ENCODE measurements at places on chromosomes 11 and 22. TPM values are rescaled to one million over a fixed set of nuclear protein-coding genes. Genes with fewer than 3 reads are reported as not detected.
A peak's percentile ranks its signal among the peaks of the same experiment; 100 is the strongest.

GRCh38 chr11:109507836-109508561 is 86.0 kb downstream of the C11orf87 start:
- no peak for DNase-seq

Gene GLYATL2
- not detected for total RNA-seq

Gene C1QTNF5
- total RNA-seq, result not detected

- DNase-seq, result no peak
Observed at GRCh38 chr11:112925516-112926310, 35.5 kb upstream of the NCAM1 start.

GRCh38 chr22:31947296-31947695 is 3.0 kb downstream of the YWHAH start:
- peak; percentile 55 for DNase-seq

GRCh38 chr11:66328031-66328301 is 8.3 kb downstream of the RIN1 start:
- DNase-seq, result peak; percentile 79

DNA sequence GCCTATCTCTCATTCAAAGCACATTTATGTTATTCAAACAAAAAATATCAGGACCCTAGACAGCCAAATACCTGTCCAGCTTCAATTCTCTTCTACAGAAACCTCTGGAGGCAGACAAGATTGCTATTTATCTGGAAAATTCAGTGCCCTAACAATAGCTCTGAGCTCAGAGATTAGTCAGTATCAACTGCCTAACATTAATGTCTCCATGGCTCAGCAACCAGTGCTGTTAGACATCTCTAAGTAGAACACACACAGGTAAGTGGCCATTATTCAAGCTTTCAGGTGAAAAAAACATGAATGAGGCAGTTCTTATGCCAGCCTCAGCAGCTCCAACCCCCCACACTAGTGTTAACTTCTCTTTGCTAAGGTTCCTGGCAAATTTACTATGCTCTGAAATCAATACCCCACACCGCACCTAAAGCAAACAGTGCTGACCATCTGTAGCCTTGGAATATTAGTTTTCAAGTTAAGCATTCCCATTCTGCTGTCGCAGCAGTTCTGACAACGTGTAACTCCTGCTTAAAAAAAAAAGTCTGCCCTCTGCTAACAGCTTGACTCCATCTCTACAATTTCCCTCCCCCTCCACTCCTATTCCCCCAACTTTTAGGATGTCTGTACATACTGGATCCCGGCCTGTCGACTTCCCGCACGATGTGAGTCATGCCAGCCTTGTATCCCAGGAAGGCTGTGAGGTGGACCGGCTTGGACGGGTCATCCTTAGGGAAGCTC is 1.5 kb downstream of the RPL3 start:
- DNase-seq, result no peak

- DNase-seq, result no peak
Observed at GRCh38 chr22:50136581-50137015, 33.9 kb upstream of the PANX2 start.

Gene PLA2G6
- 41.1 TPM for total RNA-seq

Gene MPZL2
- total RNA-seq, result 3.2 TPM

DNA sequence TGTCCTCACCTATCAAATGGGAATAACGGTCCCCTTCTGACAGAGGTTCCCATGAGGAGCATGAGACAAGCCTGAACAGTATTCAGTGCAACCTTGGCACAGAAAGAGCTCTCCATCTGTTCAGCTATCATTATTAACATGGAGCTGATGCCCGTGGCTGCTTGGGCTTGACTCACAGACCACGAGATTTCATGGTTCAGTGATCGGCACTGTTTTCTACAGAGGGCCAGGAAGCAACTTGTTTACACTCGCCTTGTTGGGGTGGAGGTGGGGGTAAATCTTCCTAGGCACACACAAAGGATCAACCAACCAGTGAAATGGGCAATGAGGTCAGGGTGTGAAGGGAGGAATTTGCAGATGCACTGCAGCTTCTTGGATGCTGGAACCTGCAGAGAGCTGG is 88.2 kb downstream of the CWC15 start:
- DNase-seq, result no peak

GRCh38 chr11:113831314-113831713 is 44.1 kb downstream of the USP28 start:
- DNase-seq, result no peak

- DNase-seq, result no peak
Observed at GRCh38 chr11:64754124-64754918, 5.5 kb downstream of the PYGM start.

GRCh38 chr11:103433386-103434072 is 324.3 kb downstream of the DYNC2H1 start:
- no peak for DNase-seq

- no peak for DNase-seq
Observed at GRCh38 chr11:96215826-96216225, 127.2 kb downstream of the MAML2 start.

Gene NKAPD1
- 22.5 TPM for total RNA-seq

Gene TMEM191C
- total RNA-seq, result 1.1 TPM

GRCh38 chr11:46343520-46343919 is 3.7 kb upstream of the DGKZ start:
- no peak for DNase-seq

DNA sequence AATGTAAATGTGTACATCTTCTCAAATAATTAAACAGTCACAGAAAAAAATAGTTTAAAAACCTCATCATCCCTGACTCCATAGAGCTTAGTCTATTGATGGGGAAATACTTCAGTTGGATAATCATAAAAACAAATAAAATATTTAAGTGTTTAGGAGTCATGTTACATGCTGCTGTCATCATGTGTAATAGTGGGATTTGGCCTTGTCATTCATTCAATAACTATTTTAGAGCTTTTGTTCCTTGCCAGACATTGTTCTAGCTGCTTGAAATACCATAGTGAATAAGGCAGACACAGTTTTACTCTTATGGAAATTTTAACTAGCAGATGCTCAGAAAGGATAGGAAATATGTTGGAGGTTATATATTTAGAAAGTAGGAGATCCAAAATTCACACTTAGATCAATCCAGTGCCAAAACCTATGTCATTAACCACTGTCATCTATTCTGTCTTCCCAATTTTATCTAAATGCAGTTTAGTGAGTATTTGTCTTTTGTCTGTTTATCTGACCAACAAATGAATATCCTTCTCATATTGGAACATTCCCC is 324.7 kb downstream of the CASP12 start:
- DNase-seq, result no peak

Gene TRPC6
- not detected for total RNA-seq

DNA sequence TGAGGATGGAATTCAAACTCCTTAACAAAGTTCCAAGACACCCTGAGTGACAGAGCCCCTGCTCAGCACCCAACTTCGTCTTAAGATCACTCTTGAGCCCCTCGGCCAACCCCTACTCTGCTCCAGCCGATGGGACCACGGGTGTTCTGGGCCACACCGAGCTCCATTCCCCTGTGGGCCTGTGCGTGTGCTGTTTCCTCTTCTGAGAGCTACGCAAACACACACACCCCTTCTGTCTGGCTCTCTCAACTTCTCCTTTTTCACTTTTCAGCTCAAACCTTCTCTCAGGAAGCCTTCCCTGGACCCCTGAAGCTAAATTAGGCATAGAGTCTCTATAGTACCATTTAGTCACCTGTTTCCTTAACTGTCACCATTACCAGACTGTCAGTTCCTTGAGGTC is 37.5 kb upstream of the NNMT start:
- no peak for DNase-seq

DNA sequence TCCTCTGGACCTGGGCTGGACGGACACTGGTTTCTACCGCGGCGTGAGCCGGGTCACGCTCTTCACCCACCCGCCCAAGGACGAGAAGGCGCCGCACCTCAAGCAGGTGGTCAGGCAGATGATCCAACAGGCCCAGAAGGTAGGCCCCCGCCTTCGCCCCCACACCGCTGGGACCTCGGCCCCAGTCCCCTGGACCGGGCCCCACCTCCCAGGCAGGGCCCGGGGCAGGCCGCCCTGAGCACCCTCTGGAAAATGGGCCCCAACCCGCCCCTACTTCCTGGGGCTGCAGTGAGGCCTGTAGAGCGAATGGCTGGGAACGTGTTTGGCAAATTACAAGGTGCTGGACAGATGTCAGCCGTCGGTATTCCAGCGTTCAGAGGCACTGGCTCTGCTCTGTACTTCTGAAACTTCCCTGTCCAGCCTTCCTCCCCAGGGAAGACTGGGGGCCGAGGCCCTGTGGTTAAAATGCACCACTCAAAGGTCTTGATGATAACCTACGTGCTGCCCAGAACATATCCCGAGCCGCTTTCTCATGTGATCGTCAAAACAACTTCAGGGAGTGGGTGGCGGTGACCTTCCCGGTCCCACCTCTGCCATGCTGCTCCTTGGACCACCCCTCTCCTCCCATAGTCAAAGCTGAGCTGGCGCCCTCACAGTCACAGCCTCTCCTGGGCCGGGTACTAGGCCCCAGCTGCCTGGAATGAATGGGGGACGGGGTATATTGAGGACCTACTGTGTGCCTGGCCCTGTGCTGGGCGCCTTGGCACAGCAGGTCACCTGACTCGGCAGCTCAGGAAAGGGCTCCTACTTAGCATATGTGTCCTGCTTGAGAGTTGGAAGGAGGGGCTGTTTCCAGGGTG is 869 bp downstream of the FAM83F start:
- no peak for DNase-seq

DNA sequence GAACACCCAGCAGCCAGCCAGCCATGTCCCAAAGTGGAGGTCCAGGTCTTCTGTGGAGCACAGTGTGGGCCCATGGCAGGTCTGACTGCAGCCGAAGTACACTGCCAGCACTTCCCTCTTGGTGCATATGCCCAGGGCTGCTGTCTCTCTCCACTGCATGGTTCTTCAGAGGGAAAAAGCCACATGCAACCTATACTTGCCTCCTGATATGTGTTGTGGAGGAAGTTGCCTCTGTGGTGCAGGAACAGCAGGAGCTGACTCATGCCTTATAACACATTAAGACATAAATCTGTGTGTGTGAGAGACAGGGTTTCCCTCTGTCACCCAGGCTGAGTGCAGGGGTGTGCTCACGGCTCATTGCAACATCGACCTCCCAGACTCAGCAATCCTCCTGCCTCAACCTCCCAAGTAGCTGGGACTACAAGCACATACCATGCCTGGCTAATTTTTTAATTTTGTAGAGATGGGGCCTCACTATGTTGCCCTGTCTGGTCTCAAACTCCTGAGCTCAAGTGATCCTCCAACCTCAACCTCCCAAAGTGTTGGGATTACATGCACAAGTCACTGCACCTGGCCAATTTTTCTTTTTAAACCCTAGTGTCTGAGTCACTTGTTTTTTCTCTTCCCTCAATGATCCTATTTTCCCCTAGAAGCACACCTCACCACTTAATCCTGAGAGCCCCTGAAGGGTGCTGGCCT is 98.8 kb downstream of the MPPED2 start:
- no peak for DNase-seq

- DNase-seq, result no peak
Observed at GRCh38 chr11:133663135-133663985, 131.1 kb upstream of the OPCML start.

Gene LDHAL6A
- total RNA-seq, result not detected

Gene HSPB2
- not detected for total RNA-seq

- DNase-seq, result no peak
Observed at GRCh38 chr11:48169259-48169658, 47.4 kb upstream of the OR4B1 start.

GRCh38 chr11:122743949-122744348 is 88.4 kb downstream of the UBASH3B start:
- peak; percentile 91 for DNase-seq

DNA sequence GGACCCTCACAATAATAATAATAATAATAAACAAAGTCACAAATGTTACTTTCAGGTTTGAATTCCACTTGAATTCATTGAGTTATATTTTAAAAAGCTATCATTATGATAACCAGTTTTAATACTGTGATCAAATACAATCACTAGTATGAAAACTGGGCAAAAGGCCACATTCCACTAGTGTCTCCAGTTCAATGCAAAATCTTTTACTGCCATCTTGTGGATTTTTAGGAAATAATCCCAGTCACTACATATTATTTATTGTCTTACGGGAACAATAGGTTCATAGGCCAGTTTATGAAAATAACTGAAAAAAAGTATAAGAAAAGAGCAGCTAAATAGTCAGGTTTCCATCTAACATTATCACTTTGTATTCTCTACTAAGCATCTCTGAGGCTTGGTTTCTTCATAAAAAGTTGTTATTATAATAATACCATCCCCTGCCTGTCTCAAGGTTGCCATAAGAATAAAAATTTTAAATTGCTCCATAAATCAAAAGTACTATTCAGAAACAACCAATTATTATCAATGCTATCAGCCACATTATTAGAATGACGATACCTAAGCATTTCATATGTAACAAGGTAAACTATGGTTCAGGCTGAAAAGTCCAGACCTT is 533.9 kb upstream of the CCDC90B start:
- DNase-seq, result no peak

Gene AGBL2
- total RNA-seq, result 10.3 TPM

DNA sequence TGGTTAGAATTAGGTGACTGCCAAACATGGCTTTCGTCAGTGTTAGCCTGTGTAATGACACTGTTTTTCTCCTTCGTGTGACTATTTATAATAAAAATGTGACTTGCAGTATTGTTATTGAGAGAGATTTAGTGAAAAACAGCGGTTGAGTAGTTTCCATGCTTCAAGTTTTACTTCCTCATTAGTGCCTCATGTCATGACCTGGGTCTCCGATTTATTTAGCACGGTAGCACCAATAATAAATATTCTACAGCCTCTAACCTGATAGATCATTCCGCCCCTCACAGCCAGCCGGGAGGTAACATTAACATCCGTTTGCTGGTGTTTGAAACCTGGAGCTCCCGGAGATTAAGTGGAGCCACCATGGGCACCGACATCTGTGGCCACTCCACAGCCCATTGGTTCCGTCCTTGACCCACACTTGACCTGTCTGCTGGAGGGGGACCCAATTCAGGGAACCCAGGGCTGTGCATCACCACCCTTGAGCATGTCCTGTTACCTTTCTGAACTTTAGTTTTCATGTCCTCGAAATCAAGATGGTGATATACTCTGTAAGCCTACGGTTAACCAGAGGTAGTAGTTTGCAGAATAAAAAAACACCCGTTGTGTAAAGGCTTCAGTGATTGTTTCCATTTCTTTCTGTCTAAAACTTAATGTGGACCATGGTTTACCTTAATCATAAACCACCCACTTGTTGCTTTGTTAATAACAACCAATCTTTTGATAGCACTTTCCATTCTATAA is 104.1 kb downstream of the ATXN10 start:
- DNase-seq, result no peak

Gene TYMP
- 108 TPM for total RNA-seq

Gene SCARF2
- total RNA-seq, result 0.54 TPM

Gene HBB
- not detected for total RNA-seq

Gene CD59
- 70.5 TPM for total RNA-seq

Gene APOBEC3G
- total RNA-seq, result 196 TPM

- DNase-seq, result no peak
Observed at GRCh38 chr11:41246399-41246745, 213.1 kb downstream of the LRRC4C start.

- no peak for DNase-seq
Observed at GRCh38 chr11:36672815-36673450, 74.9 kb upstream of the RAG2 start.

Gene CRYBB2
- not detected for total RNA-seq
